ENCODE measurements at places on chromosomes 13 and 19. TPM values are rescaled to one million over a fixed set of nuclear protein-coding genes. Genes with fewer than 3 reads are reported as not detected.
A peak's percentile ranks its signal among the peaks of the same experiment; 100 is the strongest.

DNA sequence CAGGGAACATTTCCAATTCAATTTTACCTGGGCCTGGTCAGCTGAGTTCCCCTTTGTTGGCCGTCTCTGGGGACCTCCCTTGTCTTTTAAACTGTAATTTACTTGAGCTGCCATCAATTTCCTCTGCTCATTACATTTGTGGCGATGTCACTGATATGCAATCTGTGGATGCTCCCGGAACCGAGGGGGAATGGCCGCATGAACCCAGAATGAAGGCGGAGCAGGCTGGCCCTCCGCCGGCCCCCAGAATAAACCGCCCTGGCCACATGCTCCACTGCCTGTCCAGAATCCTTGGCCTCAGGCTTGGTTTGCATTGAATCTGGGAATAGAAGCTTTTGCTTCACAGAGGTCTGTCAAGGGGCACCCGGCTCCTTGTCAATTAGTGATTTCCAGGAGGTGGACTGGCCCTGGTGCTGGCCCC is 276.8 kb downstream of the TEX29 start:
- no peak for DNase-seq

DNA sequence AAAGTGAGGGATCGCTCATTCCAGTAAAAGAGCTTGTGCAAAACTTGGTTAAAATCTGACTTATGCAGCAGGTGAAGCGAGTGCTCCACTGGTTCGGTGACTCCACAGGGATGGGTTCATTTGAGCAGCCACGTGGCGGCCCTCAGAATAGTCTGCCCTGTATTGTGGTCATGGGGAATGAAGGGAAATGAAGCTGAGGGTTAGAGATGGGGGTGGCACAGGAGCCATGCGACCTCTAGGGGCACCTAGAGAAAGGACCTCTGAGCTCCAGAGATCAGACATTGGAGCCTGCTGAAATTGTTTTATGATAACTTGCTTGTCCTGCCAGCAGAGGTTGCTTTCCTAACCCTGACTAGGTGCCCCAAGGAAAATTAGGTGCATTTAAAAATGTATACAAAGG is 26.6 kb downstream of the CBY2 start:
- DNase-seq: no peak

DNA sequence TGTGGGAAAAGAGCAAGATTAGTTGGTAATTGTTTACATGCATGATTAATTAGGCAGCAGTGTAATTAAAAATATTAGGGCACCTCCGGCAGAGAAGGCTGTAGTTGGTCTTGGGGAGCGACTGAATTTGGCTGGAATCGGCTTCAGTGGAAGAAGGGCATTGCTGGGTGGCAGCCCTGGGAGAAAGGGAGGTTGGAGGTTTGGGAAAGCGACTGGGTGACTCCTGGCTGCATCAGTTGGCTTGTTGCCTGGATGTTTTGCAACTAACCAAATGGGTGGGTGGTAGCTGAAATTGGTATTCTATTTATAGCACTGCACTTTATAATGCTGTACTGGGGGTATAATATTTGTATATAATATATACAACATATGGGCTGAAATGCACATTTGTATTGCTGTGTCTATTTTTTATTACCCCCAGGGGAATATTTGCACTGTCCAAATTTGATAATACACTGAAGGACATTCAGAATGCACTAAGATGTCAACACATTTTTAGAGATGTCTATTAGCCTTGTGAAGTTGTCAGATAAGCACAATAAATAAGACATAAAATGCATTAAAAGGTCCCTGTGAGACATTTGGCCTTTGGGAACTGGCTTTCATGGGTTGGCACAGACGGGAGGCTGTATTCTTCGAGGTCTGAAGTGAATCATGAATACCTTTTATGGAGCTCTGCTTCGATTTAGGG is 1.7 kb downstream of the B3GLCT start:
- DNase-seq: peak; percentile 29

The CEBPA gene
- 14.6 TPM for total RNA-seq

- DNase-seq: no peak
Observed at GRCh38 chr19:16859626-16860025, 29.2 kb upstream of the F2RL3 start.

Data from tongue (tissue), 3 donors.